ENCODE measurements at places on chromosomes 1 and 21. TPM values are rescaled to one million over a fixed set of nuclear protein-coding genes. Genes with fewer than 3 reads are reported as not detected.

The ASPM gene
- total RNA-seq = 2.4 TPM

The TTC39A gene
- total RNA-seq = 33.7 TPM

The PPM1J gene
- total RNA-seq = 7.9 TPM

The CACNA1E gene
- 2.2 TPM for total RNA-seq

The OR2L2 gene
- not detected for total RNA-seq
